IMR-90 (cell line): ENCODE measurements at places on chromosomes 11 and 22. TPM values are rescaled to one million over a fixed set of nuclear protein-coding genes. Genes with fewer than 3 reads are reported as not detected.

DNA sequence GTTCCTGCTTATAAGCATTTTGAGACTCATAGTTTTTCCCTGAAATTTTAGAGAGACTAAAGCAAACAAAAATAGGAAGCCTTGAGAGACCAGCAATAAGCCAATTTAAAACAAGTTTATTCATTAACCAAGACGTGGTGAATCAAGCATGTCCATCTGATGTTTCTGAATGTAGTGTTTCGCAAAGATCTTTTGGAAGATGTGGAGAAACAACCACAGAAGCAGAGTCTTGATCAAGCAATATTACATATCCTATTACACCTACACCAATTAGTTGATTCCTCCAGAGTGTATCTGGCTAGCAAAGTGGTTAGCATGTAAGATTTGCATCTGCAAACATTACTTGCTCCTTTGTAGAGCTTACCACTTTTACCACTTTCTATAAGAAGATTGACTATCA is at the start of gene OVCH2:
Gene OVCH2 (minus strand): TSS at position 101 of the 400 bp plus-strand sequence. CDS start 83 bp downstream, at position 18.
- no peak for DNase-seq

DNA sequence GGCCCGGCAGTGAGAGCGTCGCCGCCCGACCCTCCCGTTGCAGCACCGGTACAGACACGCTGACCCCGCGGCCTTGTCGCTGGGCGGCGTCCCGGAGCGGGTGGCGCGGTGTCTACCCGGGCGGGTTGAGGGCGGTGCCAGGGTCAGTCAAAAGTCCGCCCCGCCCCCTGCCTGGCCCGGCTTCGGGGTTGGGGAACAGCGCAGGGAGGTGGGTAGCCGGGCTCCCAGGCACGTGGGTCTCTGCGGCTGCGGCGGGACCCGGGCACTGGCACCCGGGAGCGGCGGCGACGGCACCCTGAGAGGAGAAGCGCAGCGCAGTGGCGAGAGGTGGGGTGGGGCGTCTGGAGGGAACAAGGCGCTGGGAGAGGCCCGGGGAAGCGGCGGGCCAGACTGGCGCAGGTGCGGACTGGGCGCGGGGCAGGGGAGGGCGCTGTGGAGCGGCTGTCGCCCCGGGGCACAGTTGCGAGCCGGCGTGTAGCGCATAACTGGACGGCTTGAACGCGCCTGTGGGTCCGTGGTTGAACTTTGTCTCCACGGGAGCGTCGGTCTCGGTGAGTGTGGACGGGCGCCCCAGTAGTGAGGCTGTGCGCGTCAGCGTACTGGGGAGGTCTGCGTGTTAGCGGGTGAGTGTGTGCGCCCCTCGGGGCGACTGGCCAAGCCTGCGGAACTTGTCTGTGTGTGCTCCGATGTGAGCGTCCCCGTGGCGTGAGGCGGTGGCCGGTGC is at the start of gene P2RY2:
Gene P2RY2 (plus strand): TSS at position 176 of the 724 bp plus-strand sequence. CDS start 15,879 bp downstream, outside the sequence.
- no peak for DNase-seq

DNA sequence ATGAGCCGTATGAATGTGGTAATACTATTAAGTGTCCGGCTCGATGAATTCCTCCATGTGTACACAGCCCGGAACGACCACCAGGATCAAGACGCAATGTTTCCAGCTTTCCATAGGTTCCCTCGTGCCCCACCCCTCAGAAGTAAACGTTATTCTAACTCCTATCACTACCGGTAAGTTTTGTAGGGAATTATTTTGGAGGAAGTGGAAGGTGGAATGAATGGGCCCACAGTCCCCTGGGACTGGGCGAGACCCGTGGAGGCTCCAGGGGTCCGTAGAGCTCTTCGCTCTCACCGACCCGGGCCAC is 720 bp upstream of the FAR1 start:
- DNase-seq = no peak

The OR4C3 gene
- not detected in 2 replicates for total RNA-seq

DNA sequence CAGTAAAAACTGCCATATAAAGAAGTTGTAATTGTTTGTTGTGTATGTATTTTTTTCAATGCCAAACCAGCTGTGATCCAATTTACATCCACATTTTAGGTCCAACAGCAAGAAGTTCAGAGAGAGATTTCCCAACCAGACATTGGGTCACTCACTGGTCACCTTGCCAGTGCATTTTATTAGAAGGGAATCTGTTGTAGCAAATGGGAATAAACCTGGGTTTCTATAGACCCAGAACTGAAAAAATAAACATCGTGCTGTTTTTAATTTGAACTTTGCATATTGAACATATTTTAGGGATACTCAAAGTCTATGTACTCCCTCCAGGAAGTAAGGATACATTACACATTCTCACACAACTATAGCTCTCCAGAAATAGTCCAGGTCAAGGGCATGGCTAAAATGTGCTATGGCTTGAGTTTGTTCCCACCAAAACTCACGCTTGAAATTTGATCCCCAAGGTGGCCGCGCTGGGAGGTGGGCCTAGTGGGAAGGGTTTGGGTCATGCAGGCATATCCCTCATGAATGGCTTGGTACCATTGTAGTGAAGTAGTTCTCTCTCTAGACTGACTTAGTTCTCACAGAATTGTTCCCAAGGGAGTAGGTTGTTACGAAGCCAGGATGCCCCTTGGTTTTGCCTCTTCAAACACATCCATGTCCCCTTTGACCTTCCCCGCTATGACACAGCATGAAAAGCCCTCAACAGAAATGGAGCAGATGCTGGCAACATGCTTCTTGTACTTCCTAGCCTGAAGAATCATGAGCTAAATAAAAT is 90.9 kb downstream of the RRAS2 start:
- DNase-seq = no peak

The OR8A1 gene
- total RNA-seq = not detected in 2 replicates

DNA sequence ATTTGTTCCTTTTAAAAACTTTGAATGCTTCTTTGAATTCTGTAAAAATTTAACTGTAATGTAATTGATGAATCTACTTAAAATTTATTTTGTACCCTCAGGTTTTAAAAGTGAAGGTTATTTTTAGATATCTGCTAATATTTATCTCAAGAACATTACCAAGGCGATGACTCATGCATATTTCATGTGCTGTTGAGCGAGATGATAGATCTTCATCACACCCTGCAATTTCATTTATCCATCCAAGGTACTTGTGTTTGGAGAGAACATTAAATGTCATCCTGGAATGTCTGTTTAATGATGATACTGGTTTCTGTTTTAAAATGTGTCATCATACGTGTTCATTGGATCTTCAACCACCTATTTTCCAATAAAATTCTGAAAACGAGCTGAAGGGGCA is 6.7 kb upstream of the OOSP4A start:
- DNase-seq = no peak

DNA sequence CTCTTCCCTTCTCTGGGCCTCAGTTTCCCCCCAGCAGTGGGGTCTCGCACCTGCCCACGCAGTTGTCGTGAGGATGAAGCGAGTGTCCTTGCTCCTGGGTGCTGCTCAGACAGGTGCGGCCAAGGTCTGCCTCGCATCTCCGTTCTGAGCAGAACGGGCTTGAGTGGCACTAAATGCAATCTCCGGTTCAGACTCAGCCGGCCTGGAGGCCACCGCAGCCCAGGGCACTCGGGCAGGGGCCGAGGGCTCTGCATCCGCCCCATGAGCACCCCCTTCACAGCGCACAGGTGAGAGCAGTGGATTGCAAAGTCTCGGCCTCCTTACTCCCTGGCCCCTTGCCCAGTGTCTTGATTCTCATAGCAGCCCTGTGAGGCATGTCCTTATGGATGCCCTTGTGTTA is 30.1 kb upstream of the SLC22A12 start:
- no peak for DNase-seq

The FJX1 gene
- 8.1 and 8.4 TPM in 2 replicates for total RNA-seq

The CFAP300 gene
- total RNA-seq = 0.90 and 1.9 TPM in 2 replicates

DNA sequence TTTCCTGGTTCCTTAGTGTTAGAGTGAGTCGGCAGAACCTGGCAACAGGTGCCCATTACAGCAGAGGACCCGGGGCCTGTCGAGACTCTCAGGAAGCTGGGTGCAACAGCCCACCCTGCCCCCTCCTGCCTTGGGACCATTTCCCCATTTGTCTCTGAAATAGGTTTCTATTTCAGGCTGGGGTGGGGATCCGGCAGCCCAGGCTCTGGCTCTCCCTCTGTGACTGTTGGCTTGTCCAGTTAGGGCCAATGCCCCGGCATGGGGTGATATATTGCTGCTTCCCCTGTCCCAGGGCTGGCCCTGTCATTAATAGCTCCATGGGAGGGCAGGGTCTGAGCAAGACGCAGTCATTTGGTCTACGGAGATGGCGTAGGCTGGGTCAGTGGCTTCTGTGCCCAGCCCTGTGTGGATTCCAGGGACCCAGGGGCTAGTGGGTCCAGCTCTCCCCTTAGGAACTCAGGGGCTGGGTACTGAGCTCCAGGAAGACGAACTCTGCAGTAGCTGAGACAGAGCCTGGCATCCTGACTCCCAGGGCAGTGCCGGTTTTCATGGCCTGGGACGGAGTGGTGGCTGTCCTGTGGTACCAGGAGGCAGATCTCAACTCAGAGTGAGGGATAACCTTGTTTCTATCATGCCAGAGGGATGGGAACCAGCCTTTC is 2.7 kb downstream of the P2RY6 start:
- DNase-seq = no peak

The KRTAP5-8 gene
- not detected in 2 replicates for total RNA-seq

The C11orf86 gene
- not detected in 2 replicates for total RNA-seq

- no peak for DNase-seq
Observed at GRCh38 chr11:78457448-78457847, 39.8 kb upstream of the GAB2 start.

DNA sequence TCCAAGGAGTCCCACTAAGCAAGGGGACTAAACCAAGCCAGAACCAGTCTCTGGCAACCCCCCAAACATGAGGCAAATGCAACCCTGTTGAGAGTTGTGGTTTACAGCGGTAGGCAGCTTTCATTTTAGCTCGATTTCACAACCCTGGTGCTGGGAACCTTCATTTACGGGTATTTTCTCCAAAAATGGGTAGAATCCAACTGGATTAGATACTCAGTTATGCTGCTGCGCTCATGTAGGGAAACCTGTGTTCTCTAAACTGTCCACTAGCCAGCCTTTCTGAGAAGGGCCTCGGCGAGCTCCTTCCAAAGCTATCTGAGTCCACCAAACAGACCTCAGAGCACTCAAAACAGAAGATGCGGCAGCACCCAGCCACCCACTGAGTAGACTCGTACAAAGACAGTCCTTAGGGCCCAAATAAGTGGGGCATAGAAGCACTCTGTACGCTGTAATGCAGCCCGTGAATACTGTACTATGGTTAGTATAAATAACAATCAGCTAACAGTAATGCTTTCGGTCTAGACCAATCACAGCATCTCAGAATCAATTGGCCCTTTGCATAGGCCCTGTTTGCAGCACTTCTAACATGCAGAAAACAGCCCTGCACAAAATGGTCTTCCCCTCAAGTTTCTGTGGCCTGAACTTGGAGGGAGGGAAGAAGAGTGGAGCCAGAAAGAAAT is 104.7 kb downstream of the ETS1 start:
- DNase-seq = peak; percentile 46

- peak; percentile 77 for DNase-seq
Observed at GRCh38 chr11:69894648-69895047, 75.4 kb upstream of the FGF3 start.

DNA sequence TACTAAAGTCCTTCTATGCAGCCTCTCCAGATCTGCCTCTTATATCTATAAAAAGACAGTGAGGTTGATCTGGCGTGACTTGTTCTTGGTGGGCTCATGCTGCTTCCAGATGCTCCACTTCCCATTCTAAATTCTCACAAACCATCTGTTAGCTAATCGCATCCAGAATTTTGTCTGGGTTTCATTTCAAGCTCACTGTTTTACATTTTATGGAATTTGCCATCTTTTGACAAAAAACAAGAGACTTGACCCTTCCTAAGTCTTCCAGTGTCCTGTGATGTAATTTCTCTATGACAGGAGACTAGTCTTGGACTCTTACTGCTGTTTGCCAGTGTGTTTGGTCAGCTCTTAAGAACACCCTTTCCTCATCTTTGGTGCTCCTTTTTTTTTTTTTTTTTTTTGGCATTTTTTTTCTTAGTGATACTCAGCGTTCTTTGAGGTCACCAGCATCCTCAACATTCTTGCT is 23.0 kb downstream of the CRKL start:
- no peak for DNase-seq

The PLAAT4 gene
- total RNA-seq = 0.18 TPM in 1 of 2 replicates, not detected in the other

GRCh38 chr11:27282806-27283205 is 80.2 kb downstream of the CCDC34 start:
- no peak for DNase-seq

- DNase-seq = peak; percentile 79
Observed at GRCh38 chr11:24588081-24588480, 91.2 kb downstream of the LUZP2 start.

The VSIG10L2 gene
- under 0.01 TPM in 1 of 2 replicates, not detected in the other for total RNA-seq

- DNase-seq = no peak
Observed at GRCh38 chr11:121300313-121300971, 7.9 kb downstream of the SC5D start.

DNA sequence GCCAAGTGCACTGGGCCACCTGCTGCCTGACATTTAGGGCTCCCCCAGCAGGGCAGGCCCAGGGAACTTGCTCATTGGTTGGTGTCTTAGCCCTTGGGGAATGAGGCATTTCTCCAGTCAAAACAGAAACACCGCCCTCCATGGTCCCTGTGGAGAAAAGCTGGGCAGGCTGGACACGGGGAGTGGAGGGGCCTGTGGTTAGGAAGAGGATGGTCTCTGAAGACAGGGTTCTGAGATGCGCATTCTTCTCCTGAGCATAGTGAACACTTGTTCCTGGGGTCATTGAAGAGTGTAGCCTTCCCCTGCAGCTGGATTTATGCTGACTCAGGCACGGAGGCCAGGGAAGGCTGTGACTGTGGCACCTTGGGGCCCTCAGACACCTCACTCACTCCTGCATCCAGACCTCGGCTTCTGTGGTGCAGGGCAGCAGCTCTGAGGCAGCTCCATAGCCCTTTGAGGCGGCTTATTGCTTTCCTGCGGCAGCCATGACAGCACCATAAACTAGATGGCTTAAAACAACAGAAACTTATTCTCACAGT is 8.2 kb downstream of the TSPAN18 start:
- DNase-seq = no peak

The GSTT2 gene
- total RNA-seq = 1.1 and 1.4 TPM in 2 replicates

The OTOG gene
- total RNA-seq = not detected in 2 replicates
